ENCODE measurements at places on chromosomes 7 and 10.

DNA sequence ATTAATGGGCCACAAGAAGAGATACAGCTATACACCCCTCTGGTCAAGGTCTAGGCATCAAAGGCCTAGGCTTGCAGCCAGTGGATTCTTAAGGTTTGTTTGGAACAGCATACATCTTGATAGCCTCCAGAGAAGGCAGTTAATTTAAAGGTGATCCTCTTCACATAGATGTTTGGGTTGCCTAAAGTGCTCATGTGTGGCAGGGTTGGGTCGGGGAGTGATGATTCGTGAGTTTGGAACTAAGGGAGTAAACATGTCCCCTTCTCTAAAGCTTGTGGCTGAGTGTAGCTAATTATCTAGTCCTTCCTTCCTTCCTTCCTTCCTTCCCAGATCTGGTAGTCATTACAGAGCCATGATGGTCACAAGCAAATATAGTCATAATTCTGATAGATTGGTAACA is 12.4 kb downstream of the PCLO start:
- no peak for DNase-seq

DNA sequence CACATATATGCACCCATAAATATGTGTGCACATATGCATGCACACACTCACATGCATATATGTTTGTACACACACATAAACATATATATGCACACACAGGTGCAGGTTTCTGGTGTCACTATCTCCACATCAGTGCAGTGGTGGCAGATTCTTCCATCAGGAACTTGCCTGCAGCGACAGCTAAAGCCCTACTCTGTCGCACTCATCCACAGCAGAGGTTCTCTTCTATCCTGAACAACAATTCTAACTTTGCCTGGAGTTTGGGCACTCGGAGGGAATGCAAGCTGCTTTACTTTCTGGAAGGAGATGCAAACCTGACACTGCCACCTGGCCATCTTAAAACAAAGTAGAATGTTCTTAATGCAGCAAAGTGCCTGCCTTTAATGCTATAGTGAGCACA is 745.8 kb downstream of the GRID1 start:
- no peak for DNase-seq

DNA sequence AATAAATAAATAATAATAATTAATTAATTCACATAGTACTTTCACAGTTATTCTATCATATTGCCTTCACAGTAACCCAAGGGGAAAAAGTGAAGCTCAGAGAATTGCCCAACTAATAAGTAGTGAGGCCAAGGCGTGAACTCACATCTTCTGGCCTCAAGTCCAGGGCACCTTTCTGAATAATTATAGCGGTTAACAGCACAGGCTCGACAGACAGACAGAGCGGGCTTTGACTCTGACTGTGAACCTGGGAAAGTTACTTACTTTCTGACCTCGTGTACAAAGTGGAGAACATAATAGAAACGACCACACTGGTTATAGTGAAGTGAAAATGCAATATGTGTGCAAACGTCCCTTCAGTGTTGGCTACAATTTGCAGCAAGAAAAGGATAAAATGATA is 5.7 kb upstream of the SMKR1 start:
- no peak for DNase-seq

DNA sequence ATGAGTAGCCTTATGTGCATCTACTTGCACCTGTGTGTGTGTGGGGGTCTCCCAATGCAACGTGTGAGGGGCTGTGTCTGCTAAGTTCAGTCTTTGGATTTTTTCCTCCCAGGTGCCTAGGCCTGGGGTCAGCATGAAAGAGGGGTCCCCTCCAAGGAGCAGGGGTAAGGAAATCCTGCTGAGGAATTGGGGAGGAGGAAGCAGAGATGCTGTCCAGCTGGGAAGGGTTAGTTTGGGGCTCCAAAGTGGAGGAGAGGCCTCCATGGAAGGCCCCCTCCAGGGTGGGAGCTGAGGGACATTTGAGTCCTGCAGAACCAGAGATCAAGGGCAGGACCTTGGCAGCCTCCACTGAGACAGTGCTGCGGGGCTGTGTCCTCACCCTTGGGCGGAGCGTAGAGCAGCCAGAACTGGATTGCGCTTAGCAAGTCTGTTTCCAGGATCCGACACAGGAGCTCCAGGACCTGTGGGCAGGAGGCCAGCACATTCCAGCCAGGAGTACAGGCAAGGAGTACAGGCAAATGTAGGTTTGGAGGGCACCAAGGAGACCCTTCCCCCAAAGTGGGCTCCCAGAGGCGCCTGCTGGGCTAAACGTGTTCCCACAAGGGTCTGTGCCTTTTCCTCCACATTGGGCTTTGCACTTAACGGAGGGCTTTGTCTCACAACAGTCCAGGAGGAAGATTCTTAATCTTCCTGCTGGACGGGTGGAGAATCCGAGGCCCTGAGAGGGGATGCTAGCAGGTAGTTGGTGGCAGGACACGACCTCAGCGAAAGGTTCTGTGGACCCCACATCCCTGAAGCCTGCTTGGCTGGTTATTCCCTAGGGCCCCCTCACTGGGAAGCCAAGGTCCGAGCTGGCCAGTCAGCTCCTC is 10.1 kb downstream of the TBATA start:
- DNase-seq, result no peak

DNA sequence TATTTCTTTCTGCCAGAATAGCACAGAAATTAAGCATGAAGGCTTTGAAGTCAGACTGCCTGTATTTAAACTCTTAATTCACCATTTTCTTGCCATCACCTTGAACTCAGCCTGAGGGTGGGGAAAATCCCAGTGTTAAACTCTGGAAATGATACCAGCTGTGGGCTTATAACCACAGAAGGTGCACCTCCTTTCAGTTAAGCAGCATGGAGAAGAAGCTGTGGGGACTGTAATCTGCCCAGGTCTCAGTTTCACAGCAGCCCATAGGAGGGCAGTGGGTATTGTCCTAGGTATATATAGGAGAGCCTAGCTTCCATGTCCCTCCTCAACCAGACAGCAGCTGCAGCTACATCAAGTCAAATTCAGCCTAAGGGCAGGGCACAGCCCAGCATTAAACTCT is 241.6 kb downstream of the HPSE2 start:
- no peak for DNase-seq

DNA sequence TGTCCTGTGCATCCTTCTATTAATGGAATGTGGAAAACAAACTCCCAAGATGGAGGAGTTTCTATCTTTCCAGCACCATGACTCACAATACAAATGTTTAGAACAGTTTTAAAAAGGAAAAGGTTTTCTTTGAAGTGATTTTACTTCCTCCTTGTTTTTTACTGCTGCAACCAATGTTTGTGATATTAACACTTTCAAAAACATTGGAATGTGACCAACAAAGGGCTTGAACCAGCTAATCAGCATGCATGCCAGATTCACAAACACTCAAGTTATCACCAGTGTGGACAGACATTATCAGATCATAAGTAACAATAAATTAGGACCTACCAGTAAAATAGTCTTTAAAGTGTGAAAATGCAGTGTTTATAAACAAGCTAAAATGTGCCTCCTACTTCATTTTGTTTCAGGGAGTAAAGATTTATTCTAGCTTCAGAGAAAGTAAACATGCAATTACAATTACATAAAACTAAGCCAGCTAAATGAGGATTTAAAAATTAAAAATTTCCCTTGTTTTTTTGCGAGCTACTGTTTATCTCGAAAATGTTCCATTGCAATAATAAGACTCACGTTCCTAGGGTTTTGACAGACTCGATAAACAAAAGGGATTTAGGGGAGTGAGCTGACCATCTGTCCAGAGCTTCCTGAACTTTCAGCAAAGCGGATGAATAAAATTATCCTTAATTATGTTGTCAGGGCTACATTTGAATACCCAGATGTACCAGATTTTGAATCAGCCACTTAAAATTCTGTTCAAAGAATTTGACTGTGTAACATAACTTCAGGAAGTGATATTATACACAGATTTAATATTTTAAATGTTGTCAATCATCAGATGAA is 29.8 kb downstream of the CPVL start:
- no peak for DNase-seq

DNA sequence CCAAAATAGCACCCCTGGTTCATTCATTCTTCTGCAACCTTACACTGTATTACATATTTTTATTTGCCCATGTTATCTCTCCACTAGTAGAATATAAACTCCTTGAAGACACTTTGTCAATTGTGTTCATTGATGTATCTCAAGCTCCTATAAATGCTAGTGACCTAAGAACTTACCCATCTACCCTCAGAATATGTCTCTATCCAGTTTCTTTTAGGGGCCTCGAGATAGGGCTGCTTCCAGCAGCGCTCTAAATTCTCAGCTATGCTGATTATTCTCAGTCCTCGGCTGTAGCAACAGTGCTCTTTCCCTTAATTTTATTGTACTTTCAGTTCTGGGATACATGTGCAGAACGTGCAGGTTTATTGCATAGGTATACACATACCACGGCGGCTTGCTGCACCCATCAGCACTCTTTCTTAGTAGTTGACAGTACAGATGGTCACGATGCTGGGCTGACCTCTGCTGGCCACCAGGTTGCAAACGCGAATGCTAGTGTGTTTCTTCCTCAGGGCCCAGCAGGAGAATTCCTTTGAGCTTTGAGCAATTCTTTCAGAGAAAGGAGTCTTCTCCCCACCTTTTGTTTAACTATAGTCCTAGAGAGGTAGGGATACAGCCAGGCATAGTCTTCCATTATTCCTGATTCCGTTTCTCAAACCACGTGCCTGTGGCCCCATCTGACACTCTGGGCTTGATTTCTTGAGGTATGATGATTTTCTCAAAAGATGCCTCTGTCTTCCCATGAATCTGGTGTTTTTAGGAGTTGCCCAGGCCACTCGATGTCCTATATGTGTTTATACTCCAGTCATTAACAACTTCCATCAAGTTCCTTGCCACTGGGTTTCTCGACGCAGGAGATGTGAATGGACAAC is 49.1 kb upstream of the CDC14C start:
- DNase-seq, result peak; percentile 22

GRCh38 chr7:16803881-16804673 is 722 bp downstream of the AGR2 start:
- no peak for DNase-seq

- DNase-seq, result no peak
These were observed 34.6 kb upstream of the TPST1 start for GRCh38 chr7:66170309-66171231.

DNA sequence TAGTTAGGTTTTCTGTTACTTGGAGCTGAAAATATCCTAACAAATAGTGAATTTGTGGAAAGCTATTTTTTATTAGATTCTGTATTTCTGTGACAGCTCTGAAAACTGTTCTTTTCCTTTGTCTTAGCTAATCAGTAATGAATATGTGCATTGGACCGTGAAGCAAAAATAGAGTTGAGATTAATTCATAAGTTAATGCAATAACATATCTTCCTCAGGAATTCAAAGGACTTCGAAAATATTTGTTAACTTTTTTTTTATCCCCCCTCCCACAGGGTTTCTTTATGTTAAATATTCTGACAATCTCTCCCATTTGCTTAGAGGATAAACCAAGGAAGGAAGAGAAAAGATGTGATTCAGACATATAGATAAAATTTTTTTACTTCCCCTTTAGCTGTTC is 101.4 kb downstream of the PODXL start:
- no peak for DNase-seq

- DNase-seq, result peak; percentile 24
These were observed 820 bp upstream of the NRG3 start for GRCh38 chr10:81873932-81874816.

GRCh38 chr7:12619461-12620069 is 49.0 kb downstream of the SCIN start:
- no peak for DNase-seq

GRCh38 chr10:66586897-66587679 is 338.7 kb upstream of the LRRTM3 start:
- DNase-seq, result no peak

DNA sequence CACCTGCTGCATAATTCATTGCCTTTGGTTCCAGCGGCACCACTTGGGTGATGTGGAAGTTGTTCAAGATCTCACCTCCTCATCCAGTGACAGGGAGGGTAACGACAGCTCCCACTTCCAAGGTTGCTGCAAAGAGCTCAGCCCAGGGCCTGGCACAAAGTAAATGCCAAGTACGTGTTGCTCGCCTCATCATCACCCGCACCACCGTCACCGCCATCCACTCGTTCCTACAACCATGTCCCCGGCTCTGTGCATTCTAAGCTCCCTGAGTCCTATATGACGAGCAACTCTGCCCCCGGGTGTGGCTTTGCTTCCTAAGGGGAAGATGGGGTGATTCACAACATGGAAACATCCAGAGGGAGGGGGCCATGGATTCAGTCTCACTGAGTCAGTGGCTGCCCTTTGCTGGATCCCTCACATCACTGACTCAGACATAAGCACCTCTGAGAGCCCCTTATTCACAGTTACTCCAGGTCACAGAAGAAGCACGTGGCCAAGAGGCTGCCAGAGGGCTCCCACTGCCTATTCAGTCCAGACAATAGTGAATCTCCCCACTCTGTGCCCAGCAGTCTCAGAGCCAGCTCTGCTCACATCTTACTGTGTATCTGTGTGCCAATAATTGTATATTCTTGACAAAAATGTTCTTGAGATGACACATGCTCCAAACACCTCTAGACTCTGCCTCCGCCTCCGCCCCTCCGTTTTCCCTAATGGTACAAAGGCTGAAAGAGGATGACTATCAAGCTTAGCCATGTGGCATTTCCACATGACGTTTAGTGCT is 159.1 kb downstream of the GFRA1 start:
- peak; percentile 69 for DNase-seq

GRCh38 chr7:28703037-28703765 is 254.9 kb downstream of the TRIL start:
- DNase-seq, result no peak

GRCh38 chr7:121360564-121360963 is 31.8 kb downstream of the WNT16 start:
- no peak for DNase-seq

DNA sequence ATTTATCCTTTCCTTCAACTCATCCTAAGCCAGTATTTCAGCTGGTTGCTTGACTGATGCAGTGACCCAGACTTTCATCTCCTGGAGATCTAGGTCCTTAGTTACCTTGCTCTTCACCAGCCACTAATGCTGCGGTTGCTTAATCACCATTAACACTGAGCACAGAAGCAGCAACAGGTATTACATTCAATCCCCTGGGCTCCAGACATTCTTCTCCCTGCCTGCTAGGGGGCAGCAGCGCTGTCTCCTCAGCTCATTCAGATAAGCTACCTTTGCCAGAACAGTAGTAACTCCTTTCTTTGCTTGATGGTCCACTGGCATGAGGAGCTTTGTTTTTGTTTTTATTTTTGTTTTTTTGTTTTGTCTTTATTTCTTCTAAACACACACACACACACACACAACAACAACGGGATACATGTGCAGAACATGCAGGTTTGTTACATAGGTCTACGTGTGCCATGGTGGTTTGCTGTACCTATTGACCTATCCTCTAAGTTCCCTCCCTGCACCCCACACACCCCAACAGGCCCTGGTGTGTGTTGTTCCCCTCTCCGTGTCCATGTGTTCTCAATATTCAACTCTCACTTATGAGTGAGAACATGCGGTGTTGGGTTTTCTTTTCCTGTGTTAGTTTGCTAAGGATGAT is 1043.2 kb upstream of the C7orf33 start:
- DNase-seq, result no peak

DNA sequence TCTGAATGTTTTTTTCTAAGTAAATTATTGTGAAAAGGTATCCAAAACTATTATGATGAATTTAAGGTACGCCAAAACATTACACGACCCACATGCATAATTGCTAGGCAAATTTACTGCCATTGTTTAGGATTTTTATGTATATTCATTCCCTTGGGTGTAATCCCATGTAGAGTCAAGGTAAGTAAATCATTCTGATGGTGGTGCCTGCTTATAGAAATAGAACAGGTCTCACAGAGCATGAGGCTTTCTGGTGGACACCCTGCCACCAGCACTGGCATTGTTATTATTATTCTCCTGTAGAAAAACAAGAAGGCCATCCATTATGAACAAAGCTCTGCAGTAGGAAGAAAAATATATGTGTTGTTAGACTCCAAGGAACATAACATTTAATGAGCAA is 111.7 kb upstream of the ZNF804B start:
- no peak for DNase-seq

GRCh38 chr10:103067484-103067883 is 125.6 kb downstream of the NT5C2 start:
- no peak for DNase-seq

Measured in nucleus accumbens (tissue), 56 donors.